Activated CD8-positive, alpha-beta memory T cell treated with anti-CD3 and anti-CD28 coated beads for 1 hour (primary cell): ENCODE measurements at places on chromosomes 5 and 9.

- no peak for DNase-seq
Observed at GRCh38 chr5:20972419-20972925, 984.5 kb upstream of the CDH18 start.

DNA sequence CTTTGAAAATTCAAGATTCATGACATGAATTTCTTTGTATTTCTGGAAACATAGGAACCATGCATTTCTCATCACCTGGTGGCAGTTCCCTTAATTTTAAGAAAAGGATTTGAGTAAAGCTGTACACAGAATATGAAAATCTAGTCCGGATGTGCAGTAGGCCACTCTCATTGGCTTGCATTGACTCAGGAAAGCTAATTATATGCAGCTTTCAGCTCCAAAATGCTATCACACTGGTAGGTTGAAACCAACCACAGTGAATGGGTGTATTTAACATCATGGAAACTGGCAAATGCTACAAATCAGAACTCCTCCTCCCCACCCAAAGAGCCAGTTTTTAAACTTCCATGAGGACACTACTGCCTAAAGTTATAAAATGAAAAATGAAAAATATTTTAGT, 161.6 kb upstream of the FBXL17 start:
- DNase-seq, result no peak

- DNase-seq, result no peak
Observed at GRCh38 chr5:124512952-124513632, 233.3 kb downstream of the ZNF608 start.

- no peak for DNase-seq
Observed at GRCh38 chr9:131397100-131397790, 3.4 kb downstream of the PRRC2B start.

GRCh38 chr5:1660001-1660400, 136.2 kb upstream of the LPCAT1 start:
- no peak for DNase-seq

DNA sequence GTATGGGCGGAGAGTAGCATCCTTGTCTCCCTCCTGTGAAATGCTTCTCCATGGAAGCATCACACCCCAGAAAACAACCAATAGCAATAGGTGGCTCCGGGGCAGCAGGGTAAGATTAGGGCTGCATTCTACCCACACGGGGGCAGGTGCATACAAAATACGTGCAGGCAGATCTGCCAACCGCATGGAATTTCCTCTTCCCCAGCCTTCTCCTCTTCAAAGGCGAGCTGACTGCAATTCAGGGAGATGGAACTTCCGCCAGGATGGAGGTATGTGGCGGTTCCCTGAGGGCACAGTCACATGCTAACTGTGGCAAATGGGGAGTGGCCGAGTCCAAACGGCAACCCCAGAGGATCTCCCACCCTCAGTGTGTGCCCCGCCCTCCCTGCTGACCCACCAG, 81.5 kb downstream of the LMNB1 start:
- no peak for DNase-seq

- DNase-seq, result no peak
Observed at GRCh38 chr5:41270423-41271251, 57.3 kb upstream of the C6 start.
